ENCODE measurements at places on chromosomes 1 and 21. TPM values are rescaled to one million over a fixed set of nuclear protein-coding genes. Genes with fewer than 3 reads are reported as not detected.

Gene RCC1
- 16.3 TPM for total RNA-seq

Gene AUNIP
- total RNA-seq = 0.27 TPM

- DNase-seq = no peak
Observed at GRCh38 chr1:8021676-8022266, 4.3 kb downstream of the ERRFI1 start.

DNA sequence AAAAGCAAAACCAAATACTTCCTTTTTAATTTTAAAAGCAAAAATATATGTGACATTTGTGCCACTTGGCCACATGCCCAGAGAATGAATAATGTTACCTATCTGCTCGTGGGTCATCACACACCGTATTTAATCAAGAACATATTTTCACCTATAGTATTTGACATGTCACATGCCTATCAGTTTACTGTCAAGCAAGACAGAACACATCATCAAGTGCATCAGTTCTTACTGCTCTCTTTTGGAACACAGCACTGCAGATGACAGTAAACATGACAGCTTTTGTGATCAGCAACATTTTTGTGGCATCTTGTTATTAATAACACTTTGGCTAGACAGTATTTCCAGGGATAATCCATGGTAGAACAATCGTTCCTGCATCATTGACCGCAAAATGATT, 134.4 kb downstream of the LRRC7 start:
- no peak for DNase-seq

GRCh38 chr1:27931759-27932158, 3.0 kb upstream of the SMPDL3B start:
- DNase-seq = no peak

- no peak for DNase-seq
Observed at GRCh38 chr21:27759091-27759659, 792.3 kb upstream of the ADAMTS5 start.

DNA sequence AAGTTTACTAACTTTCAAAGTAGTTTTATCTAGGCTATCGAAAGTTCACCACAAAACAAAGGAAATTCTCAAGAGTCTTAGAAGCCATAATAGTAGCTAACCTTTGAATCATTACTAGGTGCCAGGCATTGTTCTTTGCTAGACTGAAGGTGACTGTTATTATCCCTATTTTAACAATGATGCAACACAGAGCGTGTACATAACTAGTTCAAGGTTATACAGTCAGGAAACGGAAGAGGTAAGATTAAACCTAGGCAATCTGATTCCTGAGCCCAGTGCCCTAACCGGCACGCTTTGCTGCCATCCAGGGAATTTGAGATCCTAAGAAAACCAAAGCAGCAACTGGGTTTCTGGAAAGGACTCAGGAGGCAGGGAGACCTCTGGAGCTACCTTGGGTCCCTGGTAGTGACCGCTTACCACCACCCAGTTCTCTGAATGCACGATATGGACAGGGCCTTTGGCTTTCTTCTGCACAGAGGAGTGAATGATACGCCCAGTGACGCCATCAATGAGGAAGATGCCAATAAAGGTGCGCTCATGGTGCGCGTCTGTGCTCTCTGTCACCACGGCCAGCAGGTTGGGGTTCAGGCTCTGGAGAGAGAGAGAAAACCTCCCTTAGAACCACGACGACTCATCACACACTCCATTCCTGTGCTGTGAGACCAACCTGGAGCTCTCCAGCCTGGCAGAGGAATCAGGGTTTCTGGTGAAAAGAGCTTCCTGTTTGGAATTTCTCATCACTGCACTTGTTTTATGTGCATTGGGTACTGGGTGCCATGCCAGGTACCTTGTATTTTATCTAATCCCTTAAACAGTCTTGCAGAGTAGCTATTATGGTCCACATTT, 13.1 kb upstream of the UBR4 start:
- DNase-seq = no peak

- DNase-seq = no peak
Observed at GRCh38 chr1:235907187-235907896, 40.6 kb upstream of the LYST start.

- DNase-seq = no peak
Observed at GRCh38 chr1:94100785-94101612, 19.9 kb downstream of the ABCA4 start.

- peak; percentile 28 for DNase-seq
Observed at GRCh38 chr1:87894062-87894461, 565.4 kb downstream of the LMO4 start.

All from B cell (primary cell).